ENCODE measurements at places on chromosomes 2 and 18.

GRCh38 chr2:160293391-160294091 is 93.5 kb upstream of the ITGB6 start:
- DNase-seq = peak; percentile 38

DNA sequence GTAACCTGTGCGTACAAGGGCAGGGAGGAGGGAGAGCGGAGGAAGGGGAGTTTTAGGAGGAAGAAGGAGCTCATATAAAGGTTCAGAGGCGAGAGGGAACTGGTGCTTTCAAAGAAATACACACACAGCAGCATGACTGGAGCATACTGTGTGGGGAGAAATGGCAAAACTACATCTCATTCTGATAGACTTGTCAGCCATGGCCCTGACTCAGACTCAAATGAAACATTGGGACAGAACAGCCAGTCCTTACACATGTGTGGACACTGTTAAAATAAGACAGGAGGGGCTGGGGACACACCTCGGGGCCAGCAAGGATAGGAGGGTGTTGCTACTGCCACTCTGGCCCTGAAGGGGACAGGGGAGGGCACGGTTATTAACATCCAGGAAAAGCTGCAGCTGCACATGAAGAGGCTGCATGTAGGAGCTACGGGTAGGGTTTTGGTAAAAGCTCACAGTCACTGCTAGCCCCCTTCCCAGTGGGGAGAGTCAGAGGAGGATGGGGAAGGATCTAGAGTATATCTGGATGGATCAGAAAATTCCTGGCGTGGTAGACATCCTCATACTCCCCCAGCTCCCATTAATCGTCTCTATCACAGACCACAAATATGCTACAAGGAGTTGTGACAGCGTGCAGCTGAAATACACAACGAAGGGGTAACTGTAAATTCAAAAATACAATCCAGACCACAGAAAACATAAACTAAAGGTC is 110.5 kb downstream of the GATA6 start:
- no peak for DNase-seq

DNA sequence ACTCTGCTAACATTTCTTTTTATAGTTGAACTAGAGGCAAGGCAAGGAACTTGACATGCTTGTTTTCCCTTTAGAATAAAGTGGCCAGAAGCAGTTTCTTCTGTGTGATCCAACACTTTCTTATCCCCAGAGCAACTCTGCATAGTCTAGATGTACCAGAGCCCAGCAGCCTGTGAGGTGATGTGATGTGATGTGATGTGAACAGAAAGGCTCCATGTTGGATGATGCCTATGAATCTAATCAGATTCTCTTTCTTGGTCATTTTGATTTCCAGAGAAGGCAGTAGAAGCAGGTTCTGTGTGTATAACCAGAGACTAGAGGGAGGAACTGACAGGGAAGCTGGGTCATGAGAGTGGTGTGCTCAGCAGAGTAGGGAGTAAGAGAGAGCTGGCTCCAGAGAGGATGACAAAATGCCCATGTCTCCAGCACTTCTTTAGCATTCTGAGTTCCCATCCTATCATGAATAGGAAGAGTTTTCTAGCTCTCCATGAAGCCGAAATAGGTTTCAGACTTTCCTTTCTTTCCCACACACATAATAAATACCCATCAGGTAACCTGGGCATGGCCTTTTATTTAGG is 31.0 kb upstream of the PTH2R start:
- DNase-seq = peak; percentile 57

DNA sequence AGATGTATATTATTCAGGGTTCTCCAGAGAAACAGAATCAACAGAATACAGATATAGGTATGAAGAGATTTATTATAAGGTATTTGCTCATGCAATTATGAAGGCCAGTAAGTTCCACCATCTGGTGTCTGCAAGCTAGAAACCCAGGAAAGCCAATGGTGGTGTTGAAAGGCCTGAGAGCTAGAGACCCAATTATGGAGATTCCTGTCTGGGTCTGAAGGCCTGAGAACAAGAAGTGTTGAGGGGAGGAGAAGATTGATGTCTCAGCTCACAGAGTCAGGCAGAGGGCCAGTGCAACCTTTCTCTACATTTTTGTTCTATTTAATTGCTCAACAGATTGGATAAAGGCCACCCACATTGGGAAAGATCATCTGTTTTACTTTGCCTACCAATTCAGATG is 524.2 kb upstream of the CRIM1 start:
- no peak for DNase-seq

- no peak for DNase-seq
Observed at GRCh38 chr2:117486081-117486480, 328.4 kb upstream of the DDX18 start.

- no peak for DNase-seq
Observed at GRCh38 chr2:85235281-85235680, 92.5 kb downstream of the TGOLN2 start.

GRCh38 chr2:64766841-64767669 is 113.3 kb upstream of the SERTAD2 start:
- no peak for DNase-seq

- no peak for DNase-seq
Observed at GRCh38 chr2:160753331-160753654, 259.7 kb upstream of the RBMS1 start.

DNA sequence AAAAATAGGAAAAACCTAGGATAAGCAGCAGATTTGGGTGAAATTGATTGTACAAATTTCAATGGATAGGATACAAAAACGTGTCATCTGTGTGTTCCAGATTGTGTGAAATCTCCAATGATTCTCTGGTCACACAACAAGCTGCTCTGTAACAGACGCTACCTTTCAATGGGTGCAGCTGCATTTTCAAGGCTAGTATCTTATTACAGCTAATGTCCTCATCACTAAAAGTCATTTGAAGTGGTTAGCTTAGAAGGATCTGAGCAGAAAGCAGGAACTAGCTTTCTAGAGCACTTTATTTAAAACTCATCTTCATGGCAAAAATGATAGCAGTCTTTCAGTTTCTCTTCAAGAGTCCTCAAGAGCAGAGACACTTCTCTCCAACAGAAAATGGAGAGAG is 364.6 kb downstream of the LRP1B start:
- no peak for DNase-seq

DNA sequence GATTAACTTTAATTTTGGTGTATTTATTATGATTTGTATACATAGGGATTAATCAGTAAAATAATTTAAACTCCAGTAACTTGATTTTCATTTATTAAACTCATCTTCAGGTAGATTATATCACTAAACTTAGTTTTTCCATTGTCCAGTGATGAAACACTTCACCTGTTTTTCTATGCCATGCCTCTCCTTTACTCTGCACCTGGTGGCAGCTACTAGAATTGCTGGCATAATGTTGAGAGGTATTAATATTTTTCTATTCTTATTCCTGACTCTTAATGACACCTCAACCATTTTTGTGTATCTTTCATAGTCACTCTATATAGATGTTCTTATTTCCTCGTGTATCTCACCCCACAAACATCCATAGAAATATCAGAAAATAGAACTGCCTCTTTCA is 940.3 kb upstream of the CRIM1 start:
- DNase-seq = no peak

GRCh38 chr18:58373481-58373880 is 255.4 kb downstream of the ALPK2 start:
- DNase-seq = no peak

- DNase-seq = no peak
Observed at GRCh38 chr18:66534110-66534509, 69.8 kb downstream of the CDH19 start.

- no peak for DNase-seq
Observed at GRCh38 chr2:40450796-40451430, 977 bp downstream of the SLC8A1 start.

DNA sequence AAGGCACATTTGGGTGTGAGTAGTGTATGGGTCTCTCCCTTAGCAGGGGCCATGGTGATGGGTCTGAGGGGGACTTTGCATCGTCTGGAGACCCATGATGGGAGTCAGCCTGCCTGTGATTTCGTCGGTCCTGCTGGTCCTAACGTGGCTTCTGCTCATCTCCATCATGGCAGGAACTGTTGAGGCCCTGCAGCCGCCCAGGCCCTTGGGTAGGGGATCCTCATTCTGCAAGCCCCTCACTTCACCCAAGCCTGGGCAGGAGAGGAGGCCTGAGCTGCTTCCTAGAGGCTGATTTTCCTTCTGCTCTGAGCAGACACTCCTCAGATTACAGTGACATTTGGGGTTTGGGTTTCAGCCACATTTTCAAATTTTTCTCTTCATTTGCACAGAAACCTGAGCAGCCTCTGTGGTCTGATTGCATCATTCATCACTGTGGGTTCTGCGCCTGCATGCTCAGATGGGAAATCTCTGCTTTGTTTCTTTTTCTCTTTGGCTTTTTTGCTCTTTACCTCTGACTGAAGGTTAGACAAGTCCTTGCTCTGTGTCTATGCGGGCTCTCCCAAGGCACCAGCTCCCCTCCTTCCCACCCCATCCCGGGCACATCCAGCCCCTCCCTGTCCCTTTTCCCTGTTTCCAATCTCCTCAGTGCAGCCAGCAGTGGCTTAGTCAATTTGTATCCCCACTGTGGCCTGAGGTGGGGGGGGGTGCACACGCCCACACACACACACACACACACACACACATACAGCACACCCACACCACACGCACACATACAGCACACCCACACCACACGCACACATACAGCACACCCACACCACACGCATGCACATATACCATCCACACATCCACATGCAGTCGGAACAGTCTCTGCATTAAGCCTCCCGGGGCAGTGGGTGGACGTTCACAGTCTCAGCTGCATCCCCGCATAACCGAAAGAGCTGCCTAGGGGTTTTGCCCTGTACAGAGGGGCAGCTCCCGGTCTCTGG is 305.4 kb upstream of the HS6ST1 start:
- DNase-seq = no peak

DNA sequence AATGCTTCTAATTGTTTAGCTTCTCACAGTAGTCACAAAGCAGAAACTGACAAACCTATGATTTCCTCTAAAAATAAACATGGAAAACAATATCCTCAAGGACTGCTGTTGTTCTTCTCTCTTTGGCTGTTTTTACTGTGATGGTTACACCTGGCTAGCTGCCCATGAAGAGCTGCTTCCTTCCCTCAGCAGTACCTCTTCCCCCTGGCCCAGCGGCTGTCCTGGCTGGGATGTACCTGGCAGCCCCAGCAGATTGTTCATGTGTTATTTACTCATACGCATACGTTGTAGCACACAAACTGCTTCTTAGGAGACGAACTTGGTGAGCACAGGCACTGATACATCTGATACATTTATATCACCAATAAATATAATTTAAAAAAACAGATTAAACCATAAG is 27.4 kb downstream of the NEMP2 start:
- no peak for DNase-seq

DNA sequence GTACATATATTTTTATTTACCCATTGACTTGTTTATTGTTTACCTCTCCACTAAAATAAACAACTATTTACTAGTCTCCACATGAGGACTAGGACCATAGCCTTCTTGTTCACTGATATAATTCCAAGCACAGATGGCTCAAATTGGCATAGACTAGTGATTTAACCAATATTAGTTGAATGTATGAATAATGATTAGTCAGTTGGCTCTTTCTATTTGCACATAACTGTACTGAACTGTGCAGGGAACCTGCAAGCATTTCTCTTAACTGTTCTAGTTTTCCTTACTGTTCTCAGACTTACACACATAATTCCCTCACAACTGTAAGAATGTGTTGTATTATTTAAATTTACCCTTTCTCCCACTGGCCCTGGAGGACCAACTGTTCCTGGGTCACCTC is 91.9 kb downstream of the COL3A1 start:
- no peak for DNase-seq
